Right kidney (tissue), 9 donors: ENCODE measurements at places on chromosomes 7 and 10.

DNA sequence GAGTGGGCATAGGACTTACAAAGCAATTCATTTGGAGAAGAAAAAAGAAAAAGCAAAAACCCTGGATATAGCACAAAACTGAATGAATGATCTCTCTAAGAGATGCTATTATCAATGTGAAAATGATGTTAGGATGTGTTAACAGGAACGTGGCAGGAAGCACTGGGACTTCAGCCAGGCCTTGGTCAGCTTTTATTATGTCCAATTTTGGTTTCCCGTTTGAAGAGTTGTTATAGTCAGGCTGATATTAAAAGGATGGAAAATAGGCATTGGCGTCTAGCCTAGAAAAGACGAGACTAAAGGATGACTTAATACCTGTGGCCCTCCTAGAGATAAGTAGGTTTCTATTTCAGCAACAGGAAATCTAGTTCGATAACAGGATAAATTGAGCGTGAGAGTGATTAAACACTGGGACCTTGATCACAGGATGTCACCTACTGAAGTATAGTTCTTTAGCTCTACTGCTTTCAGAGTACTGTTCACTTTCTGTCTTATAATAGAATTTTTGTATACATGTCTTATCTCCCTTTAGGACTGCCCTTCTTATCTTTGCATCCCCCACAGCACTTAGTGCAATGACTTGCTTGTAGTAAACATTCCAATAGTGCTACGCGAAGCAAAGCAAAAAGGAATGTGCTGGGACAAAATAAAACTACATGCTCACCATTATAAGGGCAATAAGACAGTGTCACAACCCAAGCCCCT is 99.8 kb upstream of the AGBL3 start:
- DNase-seq, result no peak

- DNase-seq, result no peak
Observed at GRCh38 chr7:29723599-29723998, 82.7 kb upstream of the WIPF3 start.

DNA sequence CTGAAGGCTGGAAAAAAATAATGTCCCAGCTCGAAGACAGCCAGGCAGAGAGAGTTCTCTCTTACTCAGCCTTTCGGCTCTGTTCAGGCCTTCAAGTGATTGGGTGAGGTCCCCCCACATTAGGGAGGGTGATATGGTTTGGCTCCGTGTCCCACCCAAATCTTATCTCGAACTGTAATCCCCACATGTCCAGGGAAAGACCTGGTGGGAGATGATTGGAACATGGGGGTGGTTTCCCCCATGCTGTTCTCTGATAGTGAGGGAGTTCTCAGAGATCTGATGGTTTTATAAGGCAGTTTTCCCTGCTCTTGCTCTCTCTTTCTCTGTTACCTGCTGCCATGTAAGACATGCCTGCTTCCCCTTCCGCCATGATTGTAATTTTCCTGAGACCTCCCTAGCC is 36.6 kb upstream of the LEP start:
- no peak for DNase-seq

GRCh38 chr10:66455304-66455703 is 470.5 kb upstream of the LRRTM3 start:
- no peak for DNase-seq

DNA sequence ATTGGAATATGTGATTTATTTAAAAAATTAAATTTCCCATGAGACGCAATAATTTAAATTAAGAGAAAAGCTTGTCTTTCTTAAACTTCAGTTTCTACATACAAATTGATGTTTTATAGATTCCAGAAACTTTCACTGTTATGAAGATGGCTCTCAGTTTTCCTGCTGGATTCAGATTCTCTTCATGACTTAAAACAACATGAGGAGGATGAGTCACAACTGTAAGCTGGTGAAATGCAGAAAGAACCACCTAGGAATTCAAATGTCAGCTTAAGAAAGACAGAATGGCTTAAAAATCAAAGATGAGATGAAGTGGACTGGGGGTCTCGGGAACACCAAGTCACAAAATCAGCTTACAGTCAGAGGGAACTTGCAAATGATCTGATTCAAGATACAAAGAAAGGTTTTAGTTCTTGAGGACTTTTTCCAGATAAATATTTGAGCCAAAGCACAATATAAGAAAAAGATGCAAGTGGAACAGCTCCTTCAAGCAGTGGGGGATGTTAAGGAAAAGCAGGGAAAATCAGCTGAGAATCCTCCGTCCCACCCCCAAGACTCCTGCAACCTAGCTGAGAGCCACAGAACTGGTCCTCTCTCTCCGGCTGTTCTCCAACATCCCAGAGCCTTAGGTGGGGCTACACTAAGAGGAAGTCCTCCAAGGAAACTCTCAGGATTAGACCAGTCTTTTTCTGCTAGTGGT is 279.8 kb downstream of the KCNMA1 start:
- DNase-seq, result no peak

- DNase-seq, result peak; percentile 82
Observed at GRCh38 chr10:93482145-93482834, at the start of gene MYOF. TSS of gene MYOF (minus strand) at chr10:93482334. CDS start at chr10:93482194, 140 bp downstream.

- DNase-seq, result no peak
Observed at GRCh38 chr7:30814700-30815387, 43.6 kb downstream of the MINDY4 start.

GRCh38 chr10:107747851-107748250 is 583.3 kb upstream of the SORCS1 start:
- no peak for DNase-seq

GRCh38 chr10:80104066-80104926 is 25.8 kb downstream of the TMEM254 start:
- no peak for DNase-seq

DNA sequence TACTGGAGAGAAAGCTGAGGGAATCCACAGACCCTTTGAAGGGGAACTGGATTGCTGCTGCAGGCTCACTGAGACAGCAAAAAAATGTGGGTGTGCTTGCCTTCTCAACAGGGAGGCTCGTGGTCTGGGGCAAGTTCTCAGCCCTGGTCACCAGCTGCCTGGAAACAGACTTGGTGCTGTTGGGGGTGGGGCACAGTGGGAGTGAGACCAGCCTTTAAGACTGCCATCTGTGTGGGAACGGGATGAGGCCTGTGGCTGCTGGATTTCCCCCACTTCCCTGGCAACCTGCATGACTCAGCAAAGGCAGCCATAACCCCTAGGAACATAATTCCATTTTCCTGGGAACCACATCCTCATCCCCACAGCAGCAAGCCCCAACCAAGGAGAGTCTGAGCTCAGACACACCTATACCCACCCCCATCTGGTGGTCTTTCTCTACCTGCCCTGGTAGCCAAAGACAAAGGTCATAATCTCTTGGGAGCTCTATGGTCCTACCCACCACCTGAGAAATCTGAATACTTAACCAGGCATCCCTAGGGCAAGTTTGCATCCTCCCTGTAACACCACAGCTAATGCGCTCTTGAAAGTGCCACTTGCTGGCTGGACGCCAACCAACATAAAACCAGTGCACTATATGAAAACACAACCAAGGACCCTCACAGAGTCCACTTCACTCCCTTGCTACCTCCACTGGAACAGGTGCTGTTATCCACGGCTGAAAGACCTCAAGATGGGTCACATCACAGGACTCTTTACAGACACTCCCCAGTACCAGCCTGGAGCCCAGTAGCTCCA is 45.0 kb upstream of the TFEC start:
- no peak for DNase-seq

DNA sequence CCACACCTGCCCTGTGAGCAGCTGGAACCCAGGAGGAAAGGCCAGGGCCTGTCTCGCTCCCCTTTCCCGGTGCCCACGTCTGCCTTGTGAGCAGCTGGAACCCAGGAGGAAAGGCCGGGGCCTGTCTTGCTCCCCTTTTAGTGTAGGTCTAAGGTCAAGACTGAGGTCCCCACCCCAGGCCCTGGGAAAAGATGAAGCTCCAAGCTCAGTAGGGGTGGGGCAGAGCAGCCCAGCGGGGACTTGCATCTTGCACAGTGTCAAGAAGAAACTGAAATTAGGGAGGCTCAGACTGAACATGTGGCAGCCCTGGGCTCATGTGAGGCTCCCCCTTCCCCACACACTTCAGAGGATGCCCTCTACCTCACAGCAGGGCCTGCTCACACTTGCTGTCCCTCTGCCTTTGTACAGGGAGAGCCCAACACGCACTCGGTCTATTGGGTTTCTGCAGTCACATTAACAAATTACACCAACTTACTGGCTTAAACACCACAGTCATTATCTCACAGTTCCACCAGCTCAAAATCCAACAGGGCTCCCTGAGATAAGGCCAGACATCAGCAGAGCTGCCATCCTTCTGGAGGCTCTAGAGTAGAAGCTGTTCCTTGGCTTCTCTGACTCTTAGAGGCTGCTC is 12.4 kb downstream of the POLL start:
- DNase-seq, result no peak

DNA sequence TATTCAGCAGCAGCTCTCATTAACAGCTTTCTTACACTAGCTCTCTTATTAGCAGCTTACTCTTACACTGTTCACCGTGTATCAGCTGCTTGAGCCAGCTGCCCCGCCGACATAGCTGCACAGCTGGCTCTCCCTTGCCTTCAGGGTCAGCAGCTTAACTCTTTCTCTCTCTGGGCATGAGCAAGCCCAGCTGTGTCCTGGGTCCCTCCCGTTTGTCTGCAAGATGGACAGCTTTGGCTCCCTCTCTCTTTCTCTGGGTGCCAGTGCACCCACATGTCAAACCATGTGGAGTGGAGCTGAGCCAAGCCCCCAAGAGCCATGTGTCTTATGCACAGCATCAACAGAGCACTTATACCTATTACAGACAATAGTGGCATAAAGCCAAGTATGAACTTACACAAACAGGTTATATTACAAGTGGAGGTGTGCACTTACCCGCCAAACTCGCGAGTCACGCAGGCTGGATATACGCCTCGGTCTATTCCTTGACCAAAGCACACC is 35.7 kb upstream of the MTPAP start:
- no peak for DNase-seq

GRCh38 chr10:62384057-62384446 is 9.9 kb downstream of the ZNF365 start:
- DNase-seq, result no peak

- no peak for DNase-seq
Observed at GRCh38 chr10:87054373-87055295, 34.5 kb downstream of the FAM25A start.

DNA sequence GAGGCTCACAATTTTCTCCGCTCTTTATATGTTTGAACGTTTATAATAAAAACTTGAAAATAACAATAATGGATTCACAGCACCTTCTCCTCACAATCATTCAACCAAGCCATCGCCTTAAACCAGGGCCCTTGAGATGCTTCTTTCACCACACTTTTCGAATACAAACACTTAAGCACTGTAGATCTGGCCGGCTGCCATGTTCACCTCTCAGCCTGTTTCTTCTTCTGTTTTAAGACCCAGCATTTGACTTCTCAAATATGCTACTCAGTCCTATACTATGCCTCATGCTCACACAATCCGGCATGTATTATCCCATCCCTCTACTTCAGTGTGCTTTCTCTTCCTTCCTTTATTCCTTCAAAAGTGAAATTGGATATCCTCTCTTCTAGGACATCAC is 280.6 kb downstream of the TFEC start:
- no peak for DNase-seq

- no peak for DNase-seq
Observed at GRCh38 chr10:31278279-31278941, 40.6 kb upstream of the ZEB1 start.

GRCh38 chr10:21827308-21827707 is 176.2 kb downstream of the DNAJC1 start:
- no peak for DNase-seq

GRCh38 chr7:86884152-86884551 is 175.3 kb downstream of the ELAPOR2 start:
- no peak for DNase-seq

DNA sequence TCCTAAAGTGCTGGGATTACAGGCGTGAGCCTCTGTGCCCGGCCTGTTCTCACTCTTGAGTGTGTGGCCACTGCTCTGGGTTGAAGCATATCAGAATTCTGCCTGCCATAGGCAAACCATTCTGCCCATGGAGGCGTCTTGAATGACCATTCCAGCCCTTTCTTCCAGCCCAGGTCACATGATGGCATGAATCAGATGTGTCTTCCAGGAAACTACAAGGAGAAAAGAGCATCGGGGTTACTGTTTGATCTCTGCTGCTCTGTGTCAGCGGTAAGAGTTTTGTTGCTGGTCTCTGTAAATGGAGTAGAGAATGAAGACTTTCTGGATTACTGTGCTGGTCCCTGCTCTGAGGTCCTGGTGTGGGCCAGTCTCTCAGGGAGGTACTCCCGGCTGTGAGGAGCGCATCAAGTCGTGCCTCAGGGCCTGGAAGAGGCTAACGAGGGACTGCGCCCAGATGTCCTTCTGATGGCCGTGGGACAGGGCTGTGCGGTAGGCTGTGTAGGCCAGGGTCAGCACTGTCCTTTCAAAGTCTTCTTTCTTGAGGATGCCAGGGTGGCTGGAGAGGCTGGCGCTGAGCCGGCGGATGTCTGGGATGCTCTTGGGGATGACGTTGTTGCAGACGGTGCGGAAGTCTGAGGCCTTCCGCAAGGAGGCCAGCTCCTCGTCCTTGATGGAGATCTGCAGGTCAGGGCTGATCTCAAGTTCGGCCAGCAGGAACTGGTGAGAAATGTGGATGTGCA is 5.8 kb upstream of the SLC13A4 start:
- no peak for DNase-seq

DNA sequence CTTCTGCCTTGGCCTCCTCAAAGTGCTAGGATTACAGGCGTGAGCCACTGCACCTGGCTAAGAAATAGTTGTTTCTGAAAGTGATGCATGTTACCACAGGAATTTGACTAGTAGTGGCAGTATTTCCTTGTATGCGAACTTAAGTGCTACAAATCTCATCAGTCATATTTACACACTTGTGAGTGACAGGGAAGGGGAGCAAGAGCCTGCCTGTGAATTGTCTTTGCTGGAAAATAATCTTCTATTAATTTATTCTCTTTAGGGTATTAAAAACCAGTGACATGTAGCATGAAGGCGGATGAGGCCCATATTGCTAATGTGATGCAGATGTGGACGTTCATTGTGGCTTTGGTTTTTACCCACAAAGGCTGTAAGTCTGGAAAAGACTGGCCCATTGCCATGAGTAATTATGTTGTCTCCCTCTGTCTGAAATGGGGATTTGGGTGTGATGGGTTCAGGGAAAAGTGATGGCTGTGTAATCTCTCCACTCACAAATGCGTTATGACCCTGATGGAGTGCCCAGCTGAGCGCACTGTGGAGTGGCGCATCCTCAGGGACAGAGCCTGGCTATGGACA is 97.6 kb downstream of the CCNY start:
- DNase-seq, result no peak
